ENCODE measurements at places on chromosomes 6 and 20.

DNA sequence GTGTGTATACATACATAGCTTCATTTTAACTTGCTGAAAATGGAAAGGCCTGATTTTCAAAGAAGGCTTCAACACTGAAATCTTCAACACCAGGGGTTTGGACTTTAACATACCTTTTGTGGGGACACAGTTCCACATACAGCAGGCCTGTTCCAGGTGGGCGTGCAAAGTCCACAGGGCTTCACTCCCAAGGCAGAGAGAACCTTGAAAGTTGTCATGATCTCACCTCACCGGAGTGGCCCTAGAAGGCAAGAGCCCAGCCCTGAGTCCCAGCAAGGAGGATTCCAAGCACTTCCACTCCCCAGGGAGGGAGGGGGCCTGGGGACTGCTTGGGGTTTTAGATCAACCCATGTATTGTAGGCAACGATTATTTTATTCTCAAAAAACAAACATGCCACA lies 47.2 kb downstream of the TMEM242 start:
- no peak for DNase-seq

GRCh38 chr6:17663226-17663625 lies 43.5 kb downstream of the NUP153 start:
- no peak for DNase-seq

- no peak for DNase-seq
Observed at GRCh38 chr6:15344831-15345230, 99.0 kb downstream of the JARID2 start.

GRCh38 chr20:56454754-56455153 lies 13.7 kb upstream of the RTF2 start:
- DNase-seq, result no peak

- no peak for DNase-seq
Observed at GRCh38 chr20:15814911-15815310, 758.3 kb downstream of the KIF16B start.

- DNase-seq, result no peak
Observed at GRCh38 chr20:1945660-1946059, 48.2 kb downstream of the PDYN start.

- no peak for DNase-seq
Observed at GRCh38 chr20:38127920-38128528, 37.0 kb downstream of the TGM2 start.

- no peak for DNase-seq
Observed at GRCh38 chr6:161274488-161274858, 612 bp upstream of the AGPAT4 start.
